Stimulated activated CD4-positive, alpha-beta T cell treated with anti-CD3 and anti-CD28 coated beads, Interleukin-15, amount 100 ng/mL, for 1 hour (primary cell): ENCODE measurements at places on chromosomes 6 and 20.

GRCh38 chr6:16446273-16446672 is 207.9 kb downstream of the GMPR start:
- DNase-seq = no peak

- DNase-seq = no peak
These were observed 3.9 kb upstream of the MRPS10 start for GRCh38 chr6:42221546-42221945.

- DNase-seq = no peak
These were observed 695.9 kb downstream of the EPHA7 start for GRCh38 chr6:92723390-92723931.

- DNase-seq = no peak
These were observed 128.0 kb downstream of the RFPL4B start for GRCh38 chr6:112475083-112475482.

DNA sequence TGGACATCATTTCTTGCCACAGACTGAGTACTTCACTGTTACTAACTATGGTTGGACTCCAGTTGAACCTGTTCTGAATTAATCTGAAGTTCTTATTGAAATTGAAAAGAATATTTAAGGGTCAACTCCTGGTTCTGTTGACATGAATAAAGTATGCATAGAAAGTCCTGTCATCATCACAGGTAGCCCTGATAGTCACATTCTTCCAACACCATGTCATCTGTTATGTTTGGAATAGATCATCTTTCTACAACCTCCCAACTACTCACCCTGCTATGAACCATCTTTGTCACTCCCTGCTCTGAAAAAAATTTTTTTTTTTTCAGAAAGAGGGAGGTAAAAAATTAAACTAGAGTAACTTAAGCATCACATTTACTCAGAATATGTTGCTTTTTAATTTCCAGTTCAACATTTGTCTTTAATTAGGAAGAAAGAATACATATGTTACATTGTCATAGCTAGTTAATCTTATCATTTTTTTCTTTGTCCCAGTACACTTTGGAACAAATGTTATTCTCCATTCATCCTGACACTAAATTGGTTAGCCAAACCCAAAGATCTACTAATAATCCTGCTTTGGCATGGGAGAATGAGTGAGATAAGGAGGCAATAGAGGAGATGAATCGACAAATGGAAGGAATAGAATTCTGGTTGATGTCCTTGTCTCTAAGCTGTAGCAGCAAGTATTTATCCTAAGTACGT is 775.1 kb upstream of the NRSN1 start:
- DNase-seq = no peak

DNA sequence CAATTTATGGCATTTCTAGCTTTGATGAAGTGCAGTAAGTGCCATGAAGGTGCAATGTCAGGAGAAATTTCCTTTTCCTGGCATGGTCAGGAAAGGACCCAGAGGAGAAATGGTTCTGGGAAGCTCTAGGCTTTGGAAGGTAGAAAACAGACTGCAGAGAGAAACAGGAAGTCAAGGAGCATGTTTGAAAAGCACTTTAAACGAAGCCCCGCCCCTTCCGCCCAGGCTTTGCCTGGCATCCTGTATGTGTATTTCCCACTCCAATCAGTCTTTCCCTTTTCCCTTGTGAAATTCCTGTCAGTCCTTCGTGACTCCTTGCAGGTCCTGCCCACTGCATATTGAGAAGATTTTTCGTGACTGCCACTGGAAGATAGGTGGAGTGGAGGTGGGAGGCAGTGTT is 320.9 kb upstream of the SASH1 start:
- no peak for DNase-seq
